ENCODE measurements at places on chromosomes 3 and 15.

DNA sequence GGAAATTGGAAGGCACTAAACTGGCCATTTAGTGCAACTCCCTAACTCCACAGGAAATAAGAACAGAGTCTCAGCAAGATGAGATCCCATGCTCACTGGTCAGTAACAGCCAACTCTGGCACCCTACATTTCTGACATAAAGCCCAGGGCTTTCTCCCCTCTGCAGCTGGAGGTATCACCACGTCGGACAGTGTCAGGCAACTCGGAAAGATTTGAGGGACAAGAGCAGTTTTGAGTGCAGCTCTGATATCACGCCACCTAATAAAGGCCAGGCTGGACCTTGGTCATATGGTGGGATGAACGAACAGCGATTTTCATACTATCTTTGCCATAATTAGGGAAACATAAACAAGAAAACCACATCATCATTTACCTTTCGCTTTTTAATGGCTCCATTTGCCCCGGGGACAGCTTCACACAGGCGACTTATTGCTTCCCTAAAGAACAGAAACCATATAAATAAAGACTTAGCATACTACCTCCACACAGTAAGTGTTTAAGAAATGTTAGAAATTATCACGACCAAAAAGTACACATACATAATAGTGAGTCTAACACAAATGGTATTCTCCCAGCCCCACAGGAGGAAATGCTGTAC, 12.5 kb downstream of the EID1 start:
- DNase-seq: no peak

DNA sequence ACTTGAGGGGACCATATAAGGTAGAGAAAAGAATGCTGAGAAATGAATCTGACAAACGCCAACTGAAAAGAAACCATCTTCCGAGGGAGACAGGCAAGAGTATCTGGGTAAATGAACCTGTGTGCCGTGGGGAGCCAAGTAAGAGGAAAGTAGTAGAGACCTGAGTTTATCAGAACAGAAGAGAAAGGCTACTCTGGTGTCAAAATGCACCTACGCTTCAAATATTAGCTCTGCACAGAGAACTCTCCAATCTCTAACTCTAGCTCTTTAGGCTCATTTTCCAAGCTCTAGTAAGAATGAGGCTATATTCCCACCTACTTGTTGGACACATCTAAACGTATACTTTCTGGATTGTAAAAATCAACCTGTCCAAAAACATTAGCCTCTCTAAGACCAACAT, 53.5 kb downstream of the TOP2B start:
- no peak for DNase-seq

DNA sequence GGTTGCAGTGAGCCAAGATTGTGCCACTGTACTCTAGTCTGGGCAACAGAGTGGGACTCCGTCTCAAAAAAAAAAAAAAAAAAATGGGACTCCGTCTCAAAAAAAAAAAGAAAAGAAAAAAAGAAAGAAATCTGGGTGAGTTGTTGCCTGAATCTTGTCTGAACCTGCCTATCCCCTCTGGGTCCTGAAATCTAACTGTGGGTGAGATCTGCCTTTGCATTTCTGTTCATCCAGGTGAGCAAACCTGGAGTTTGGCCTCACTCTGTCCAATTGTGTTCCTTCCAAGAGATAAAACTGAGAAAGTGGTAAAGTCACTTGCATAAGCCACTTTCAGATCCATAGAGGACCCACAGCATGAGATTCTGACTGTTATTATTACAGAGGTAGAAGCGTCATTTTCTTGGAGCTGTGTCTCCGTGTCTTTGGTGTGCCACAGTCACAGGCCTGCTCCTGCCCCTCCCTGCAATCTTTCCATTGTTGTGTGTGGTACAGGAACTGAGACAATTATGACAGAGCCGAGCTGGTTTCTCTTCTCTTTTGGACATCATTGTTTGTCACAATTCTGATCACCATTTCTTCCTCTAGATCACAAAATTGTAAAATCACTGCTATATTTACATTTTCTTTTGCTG, 235.9 kb downstream of the LPP start:
- DNase-seq: no peak

- no peak for DNase-seq
Observed at GRCh38 chr15:33941279-33942063, 26.8 kb upstream of the CHRM5 start.

GRCh38 chr15:62060896-62061280, 641 bp upstream of the VPS13C start:
- DNase-seq: no peak

GRCh38 chr3:174253940-174254339, 605.2 kb upstream of the NAALADL2 start:
- no peak for DNase-seq

- DNase-seq: no peak
Observed at GRCh38 chr3:49244581-49245205, 32.3 kb downstream of the C3orf62 start.

DNA sequence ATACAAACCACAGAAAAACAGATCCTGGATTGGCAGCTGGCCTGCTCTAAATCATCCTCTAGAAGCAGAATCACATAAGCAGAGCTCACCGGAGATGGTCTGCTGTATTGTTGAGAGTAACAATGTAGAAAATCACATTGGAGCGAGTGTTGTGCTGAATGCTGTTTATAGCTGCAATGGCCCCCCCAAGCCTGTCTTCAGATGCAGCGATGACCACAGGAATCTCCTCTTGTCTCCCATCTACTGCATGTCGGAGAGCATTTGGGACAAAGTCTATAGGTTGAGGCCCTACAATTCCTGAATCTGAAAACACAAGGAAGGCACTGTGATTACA, 8.0 kb downstream of the GLT8D1 start:
- DNase-seq: no peak

GRCh38 chr3:127606086-127606805, 8.0 kb downstream of the MCM2 start:
- DNase-seq: no peak

GRCh38 chr3:23648326-23648995, 157.3 kb upstream of the UBE2E1 start:
- no peak for DNase-seq

DNA sequence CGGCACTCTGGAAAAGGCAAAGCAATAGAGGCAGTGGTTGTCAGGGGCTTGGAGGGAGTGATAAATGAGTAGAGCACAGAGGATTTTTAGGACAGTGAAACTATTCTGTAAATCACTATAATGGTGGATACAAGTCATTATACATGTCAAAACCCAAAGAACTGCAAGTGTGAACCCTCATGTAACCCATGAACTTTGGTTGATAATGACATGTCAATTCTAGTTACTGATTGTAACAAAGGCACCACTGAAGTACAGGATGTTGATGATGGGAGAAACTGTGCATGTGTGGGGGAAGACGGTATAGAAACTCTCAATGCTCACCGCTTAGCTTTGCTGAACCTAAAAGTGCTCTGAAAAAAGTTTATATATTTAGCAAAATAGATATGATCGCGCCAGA, 36.0 kb downstream of the BTLA start:
- no peak for DNase-seq

GRCh38 chr15:67670647-67671305, 128.3 kb downstream of the MAP2K5 start:
- no peak for DNase-seq

DNA sequence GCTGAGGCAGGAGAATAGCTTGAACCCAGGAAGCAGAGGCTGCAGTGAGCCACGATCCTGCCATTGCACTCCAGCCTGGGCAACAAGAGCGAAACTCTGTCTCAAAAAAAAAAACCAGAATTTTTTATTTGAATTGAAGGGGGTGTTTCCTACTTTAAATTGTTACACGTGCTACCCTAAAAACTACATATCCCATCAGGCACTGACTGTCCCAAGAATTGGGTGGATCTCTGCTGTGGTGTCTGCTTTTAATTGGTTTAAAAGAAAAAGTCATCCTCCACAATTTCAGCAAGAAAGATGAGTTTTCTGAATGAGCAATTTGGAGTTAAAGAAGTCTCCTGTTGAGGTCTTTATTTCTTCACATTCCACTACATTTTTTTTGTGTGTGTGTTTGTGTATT, 2.1 kb downstream of the PDIA3 start:
- DNase-seq: no peak

GRCh38 chr15:47717036-47717612, at the start of gene SEMA6D:
SEMA6D (plus strand) TSS chr15:47717505; CDS start chr15:47759799, 42,294 bp downstream.
- peak; percentile 54 for DNase-seq
